GM12892 (cell line): ENCODE measurements at places on chromosomes 2 and 18.

- DNase-seq, result no peak
Observed at GRCh38 chr18:2237706-2238105, 333.6 kb downstream of the METTL4 start.

GRCh38 chr18:27040796-27041195 lies 144.3 kb downstream of the CHST9 start:
- no peak for DNase-seq

DNA sequence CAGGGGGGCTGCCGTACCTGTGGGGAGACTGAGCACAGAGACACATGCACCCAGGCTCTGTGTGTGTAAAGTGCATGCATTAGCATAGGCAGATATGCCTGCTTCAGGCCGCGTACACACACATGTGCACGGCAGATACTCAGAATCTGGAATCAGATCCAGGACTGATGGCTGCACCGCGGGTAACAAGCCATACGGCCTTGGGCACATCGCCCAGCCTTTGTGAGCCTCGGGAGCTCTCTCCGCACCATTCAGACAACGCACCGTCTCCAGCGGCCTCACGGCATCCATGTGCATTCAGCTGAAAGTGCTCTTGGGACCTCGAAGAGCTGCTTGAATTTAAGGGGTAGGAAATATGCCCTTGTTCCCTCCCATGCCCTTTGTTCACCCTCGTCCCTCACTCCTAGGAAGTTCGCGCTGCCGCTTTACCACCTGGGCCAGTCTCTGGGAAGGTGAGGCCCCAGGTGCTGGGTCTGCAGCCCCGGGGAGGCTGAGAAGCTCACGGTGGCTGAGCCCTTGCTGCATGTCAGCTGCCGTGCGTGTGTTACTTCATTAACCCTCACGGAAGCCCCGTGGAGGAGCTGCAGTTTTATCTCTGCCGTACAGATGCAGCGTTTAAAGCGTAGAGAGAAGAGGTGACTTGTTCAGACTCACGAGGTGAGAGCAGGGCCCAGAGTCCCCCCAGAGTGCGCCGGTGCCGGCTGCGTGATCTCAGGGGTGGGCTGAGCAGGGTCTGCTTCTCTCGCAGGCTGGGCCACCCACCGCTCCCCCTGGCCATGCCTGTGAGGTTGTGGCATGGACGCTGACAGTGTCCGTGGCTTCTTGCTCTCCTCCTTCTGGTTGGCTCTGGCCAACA lies 377.7 kb upstream of the MYT1L start:
- DNase-seq, result no peak

- DNase-seq, result no peak
Observed at GRCh38 chr2:20224716-20225293, at the start of gene SDC1. SDC1 (minus strand) TSS chr2:20225130; CDS start chr2:20224867, 263 bp downstream.

DNA sequence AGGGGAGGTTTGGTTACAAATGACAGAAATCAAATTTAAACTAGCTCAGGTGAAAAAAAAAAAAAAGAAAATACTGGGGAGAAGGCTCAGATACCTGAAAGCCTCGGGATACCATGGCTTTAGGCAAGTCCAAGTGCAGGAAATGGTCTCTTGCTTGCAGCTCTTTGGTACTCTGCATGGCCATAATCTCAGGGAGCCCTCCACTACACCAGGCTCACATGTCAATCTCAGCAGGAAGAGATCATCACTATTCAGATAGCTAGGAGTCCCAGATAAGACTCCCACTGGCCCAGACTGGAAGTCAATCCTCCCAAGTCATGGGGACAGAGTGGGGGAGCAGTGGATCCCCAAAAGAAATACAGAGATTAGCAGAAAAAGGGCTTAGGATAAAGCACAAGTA lies 64.8 kb upstream of the RALBP1 start:
- DNase-seq, result no peak

GRCh38 chr18:35905436-35905835 lies 67.0 kb upstream of the RMP24 start:
- no peak for DNase-seq

DNA sequence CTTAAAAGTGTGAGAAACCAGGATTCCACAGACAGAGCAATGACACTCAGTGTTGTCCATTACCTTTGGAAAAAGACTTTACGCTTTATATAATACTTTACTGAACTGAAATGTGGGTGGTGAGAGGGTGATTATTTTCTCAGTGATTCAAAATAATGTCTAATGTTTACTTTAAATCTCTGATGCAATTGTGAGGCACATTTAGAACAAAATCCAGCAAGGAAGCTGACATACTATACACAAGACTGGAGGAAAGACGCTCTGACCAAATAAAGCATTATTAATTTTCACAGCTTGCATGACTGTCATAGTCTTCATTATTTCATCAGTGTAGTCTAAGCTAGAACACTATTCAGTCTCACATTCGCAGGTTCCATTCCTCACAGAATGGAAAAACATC lies 34.1 kb upstream of the STAT1 start:
- no peak for DNase-seq

- no peak for DNase-seq
Observed at GRCh38 chr2:44616667-44617155, 255.0 kb downstream of the CAMKMT start.

- DNase-seq, result no peak
Observed at GRCh38 chr2:157782057-157782845, 93.9 kb downstream of the ACVR1 start.
